ENCODE measurements at places on chromosomes 11 and 22.
A peak's percentile ranks its signal among the peaks of the same experiment; 100 is the strongest.

DNA sequence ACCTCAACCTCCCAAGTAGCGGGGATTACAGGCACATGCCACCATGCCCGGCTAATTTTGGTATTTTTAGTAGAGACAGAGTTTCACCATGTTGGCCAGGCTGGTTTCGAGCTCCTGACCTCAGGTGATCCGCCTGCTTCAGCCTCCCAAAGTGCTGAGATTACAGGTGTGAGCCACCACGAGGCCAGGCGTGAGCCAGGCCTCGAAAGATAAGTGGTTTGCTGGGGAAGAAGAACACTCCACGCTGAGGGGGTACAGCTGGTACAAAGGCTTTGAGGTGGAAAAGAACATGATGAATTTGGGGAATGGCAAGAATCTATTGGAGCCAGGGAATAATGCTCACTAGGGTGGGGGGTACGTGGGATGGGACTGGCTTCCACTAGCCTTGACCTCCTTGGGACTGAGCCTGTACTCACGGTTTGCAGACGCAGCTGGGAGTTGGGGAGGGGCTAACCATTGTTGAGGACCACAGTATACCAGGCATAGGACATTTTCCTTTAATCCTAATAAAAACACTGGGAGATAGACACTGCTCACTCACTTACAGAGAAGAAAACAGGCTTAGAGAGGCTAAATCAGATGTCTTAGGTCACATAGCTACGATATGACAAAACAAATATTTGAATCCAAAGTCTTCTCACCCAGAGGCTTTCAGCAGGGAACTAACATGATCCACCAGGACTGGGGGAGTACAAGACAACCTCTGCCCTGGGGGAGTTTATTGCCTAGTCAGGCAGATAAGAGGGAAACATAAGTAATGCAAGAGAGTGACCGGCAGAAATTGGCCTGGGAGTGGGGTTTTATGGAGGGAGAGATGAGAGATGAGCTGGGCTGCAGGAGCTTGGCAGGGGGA, 4.9 kb downstream of the SLCO2B1 start:
- H3K27me3 ChIP-seq: no peaks in the 10 kb centered on the region
- no peaks in the 10 kb centered on the region for H3K4me1 ChIP-seq
- H3K4me3 ChIP-seq: no peak overlapping the region

GRCh38 chr11:117390743-117391142, 63.1 kb downstream of the CEP164 start:
- no peak overlapping the region for H3K4me3 ChIP-seq
- H3K36me3 ChIP-seq: peaks cover 73% of the 10 kb centered on the region
- no peaks in the 10 kb centered on the region for H3K27me3 ChIP-seq
- no peak overlapping the region for H3K27ac ChIP-seq
- no peak for DNase-seq
- no peaks in the 10 kb centered on the region for H3K4me1 ChIP-seq

DNA sequence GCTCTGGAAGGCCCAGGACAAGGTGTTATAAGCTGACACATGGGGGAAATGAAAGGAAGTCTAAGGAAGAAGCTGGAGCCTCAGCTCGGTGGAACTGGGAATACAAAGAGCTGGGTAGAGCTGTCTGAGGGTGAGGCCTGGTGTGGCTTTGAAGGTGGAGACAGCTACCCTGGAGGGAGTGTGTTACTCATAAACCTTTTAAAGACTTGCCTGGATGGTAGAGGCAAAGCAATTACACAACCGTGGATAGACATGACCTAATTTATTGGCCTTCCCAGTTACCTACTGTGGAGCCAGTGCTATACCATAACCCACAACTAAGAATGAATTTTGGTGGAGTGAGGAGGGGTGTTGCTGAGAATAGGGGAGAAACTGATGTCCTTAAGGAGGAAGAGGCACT, 22.6 kb downstream of the EXPH5 start:
- H3K27me3 ChIP-seq: no peaks in the 10 kb centered on the region
- H3K36me3 ChIP-seq: no peaks in the 10 kb centered on the region
- no peak overlapping the region for H3K27ac ChIP-seq
- H3K4me3 ChIP-seq: no peak overlapping the region
- H3K4me1 ChIP-seq: peaks cover 2% of the 10 kb centered on the region
- DNase-seq: no peak

GRCh38 chr22:39171623-39172264, 19.3 kb upstream of the CBX7 start:
- H3K27ac ChIP-seq: peak overlapping the region; percentile 30
- no peak overlapping the region for H3K4me3 ChIP-seq
- no peak for DNase-seq
- no peaks in the 10 kb centered on the region for H3K27me3 ChIP-seq

GRCh38 chr11:100359281-100359680, 327.8 kb upstream of the ARHGAP42 start:
- no peak overlapping the region for H3K27ac ChIP-seq
- no peaks in the 10 kb centered on the region for H3K4me1 ChIP-seq
- H3K4me3 ChIP-seq: no peak overlapping the region
- H3K27me3 ChIP-seq: no peaks in the 10 kb centered on the region

DNA sequence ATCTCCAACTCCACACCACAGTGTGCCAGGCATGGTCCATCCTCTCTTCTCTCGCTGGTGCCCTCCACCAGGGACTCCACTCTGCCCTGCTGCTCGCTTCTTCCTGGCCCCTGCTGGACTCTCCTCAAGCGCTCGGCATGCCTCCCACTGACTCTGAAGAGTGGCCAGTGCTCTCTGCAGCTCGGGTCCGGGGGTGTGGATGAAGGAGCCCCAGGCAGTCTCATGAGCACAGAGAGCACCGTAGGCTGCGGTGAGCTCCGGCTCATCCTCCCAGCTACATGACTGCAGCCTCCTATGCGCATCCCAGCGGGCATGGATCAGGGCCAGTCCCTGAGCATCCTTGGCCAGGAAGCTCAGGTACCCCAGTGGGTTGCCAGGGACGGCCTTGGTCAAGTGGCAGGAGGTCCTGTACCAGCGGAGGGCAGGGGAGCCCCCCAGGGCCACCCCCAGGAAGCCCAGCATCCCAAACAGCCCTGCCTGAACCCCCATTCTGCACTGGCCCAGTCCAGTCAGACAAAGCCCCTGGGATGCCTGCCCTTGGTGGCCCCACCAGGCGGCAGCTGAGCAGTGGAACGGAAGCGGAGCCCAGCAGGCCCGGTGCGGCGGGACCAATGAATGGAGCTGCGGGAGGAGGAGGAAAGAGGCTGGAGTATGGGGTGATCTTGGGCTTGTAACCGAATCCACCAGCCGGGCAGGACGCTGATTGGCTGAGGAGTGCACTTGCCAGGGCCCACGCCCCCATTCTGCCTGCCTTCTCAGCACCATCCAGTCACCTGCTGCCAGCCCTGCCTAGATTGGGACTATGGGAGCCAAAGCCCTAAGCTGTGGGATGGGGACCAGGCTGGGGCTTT, at the start of gene PLA2G3:
TSS of gene PLA2G3 (minus strand) at position 643 of the 851 bp plus-strand sequence. CDS start at position 489, 154 bp downstream.
- DNase-seq: no peak
- H3K27ac ChIP-seq: no peak within 1 kb of the TSS
- no peak within 1 kb of the TSS for H3K4me3 ChIP-seq
- H3K4me1 ChIP-seq: peaks cover 23% of the 10 kb centered on the region

DNA sequence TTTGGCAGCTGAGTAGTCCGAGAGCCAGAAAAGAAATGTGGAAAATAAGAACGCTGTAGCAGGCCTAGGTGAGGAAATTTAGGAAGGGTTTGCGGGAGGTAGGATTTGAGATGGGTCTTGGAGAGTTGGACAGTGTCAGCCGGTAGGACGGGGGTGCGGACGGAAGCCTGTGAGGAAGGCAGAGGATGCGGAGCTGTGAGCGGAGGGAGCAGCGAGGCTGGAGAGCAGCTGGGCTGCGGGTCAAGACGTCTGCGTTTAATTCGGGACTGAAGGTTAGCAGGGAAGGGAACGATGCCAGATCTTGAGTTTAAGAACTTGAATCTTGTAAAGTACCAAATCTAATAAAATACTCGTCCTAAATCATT, 669 bp upstream of the TIGD3 start:
- H3K4me1 ChIP-seq: peaks cover 26% of the 10 kb centered on the region
- H3K27ac ChIP-seq: peak overlapping the region; percentile 48
- DNase-seq: no peak
- no peaks in the 10 kb centered on the region for H3K36me3 ChIP-seq
- H3K4me3 ChIP-seq: peak overlapping the region; percentile 71

GRCh38 chr11:45250035-45250718, 36.0 kb downstream of the SYT13 start:
- no peak overlapping the region for H3K27ac ChIP-seq
- no peaks in the 10 kb centered on the region for H3K27me3 ChIP-seq
- no peaks in the 10 kb centered on the region for H3K36me3 ChIP-seq
- H3K4me1 ChIP-seq: no peaks in the 10 kb centered on the region

All from vagina (tissue), 2 donors.